ENCODE measurements at places on chromosomes 7 and 10.

- no peak for DNase-seq
Observed at GRCh38 chr7:37741776-37742175, 58.2 kb downstream of the GPR141 start.

DNA sequence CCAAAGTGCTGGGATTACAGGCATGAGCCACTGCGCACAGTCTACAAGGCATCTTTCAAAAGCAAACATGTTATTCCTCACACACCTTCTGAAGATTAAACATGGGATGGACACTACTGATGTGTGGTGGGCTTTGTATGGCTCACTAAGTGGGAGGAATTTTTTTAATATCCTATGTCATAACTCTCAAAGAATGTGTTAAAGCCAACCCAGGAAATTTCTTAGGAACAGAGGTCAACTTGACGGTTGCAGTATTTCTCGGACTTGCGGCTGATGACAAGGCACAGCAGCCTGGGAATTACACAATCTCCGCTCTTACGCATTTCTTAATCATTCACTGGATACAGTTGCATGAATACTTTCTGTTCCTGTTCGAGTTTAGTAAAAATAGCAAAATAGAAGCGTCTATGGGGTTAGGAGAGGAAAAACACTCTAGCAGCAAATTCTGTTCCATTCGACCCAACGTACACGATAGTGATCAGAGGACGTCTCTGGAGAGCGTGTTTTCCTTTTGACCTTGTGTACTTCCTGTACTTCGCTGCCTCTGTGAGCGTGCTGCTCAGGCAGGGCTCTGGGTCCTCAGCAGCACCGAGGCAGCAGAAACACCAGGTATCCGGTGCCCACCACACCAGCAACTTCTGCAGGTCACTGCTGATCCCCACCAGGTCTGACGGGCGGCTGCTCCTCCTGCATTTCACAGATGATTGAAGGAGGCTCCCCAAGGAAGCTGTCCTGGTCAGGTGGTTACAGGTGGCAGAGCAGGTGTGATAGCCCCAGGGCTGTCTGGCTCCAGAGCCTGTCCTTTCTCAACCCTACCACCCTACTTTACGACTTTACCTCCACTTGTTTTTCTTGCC is 26.4 kb upstream of the SRGN start:
- DNase-seq: peak; percentile 97

DNA sequence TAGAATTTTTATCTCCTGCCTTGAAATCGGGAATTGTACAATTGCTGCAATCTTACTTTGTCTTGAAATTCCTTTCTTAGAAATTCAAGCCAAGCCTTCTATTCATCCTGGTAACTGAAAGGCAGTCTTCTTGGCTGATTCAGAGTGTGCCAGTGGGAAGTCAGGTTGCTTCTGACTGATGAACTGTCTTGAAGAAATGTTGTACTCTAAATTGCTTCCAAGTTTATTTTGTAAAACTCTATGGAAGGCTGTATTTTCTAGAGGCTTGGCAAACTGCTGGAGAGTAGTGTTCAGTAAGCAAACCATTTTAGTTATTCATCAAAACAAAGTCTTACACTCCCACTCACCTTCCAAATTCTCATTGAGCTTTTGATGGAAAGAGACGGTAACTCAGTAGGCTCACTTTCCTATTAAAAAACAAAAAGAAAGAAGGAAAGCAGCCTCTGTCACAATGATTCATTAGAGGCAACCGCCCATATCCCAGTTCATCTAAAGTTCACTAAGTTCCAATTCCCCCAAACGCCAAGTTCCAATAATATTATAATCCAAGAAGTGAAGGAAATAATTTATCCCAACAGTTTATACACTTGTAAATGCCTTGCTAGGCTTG is 187.9 kb upstream of the MALRD1 start:
- no peak for DNase-seq

DNA sequence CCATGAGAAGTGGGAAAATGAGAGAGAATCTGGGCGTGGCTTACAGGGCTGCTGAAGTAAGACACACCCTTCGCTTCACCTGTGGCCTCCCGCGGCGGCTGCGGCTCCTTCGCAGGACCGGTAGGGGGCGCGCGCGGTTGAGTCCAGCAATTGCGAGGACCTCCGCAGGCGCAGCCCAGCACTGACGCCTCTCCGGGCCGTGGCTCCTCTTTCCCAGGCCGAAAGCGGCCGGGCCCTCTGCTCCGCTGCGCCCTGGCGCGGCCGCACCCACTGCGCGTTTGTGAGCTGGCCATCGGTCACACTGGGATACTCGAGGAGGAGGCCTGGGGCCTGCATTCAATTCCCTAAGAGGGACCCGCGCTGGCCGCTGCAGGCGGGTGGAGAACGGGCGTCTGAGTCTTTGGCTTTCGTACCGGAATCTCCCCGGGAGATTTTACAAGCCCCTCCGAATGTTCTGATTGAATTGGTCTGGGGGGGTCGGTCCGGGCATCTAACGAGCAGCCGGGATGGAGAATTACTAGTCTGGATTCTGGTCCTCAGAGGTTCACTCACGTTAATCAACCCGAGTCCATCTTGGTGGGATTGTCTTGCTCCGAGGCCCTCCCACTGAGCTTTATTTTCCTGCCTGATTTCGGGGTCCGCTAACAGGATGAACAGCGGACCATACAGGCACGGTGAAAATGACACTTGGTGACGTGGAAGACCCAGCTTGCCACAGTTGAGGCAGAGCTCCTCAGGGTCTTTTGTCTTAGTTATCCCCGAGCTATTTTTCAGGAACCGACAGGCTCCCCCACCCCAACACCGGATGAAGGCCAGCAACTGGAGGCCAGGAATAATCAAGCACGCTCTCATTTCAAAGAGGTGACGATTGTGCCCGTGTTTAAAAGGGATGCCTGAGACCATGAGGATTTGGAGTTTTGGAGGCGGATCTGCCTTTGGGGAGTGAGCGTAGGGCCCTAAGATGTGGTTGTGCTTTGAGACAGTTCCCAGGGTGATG is at the start of gene LRRD1:
TSS of gene LRRD1 (minus strand) at position 215 of the 997 bp plus-strand sequence. CDS start 13,940 bp downstream, outside the sequence.
- peak; percentile 77 for DNase-seq

GRCh38 chr7:157386979-157387800 is 50.4 kb downstream of the DNAJB6 start:
- DNase-seq: peak; percentile 43

DNA sequence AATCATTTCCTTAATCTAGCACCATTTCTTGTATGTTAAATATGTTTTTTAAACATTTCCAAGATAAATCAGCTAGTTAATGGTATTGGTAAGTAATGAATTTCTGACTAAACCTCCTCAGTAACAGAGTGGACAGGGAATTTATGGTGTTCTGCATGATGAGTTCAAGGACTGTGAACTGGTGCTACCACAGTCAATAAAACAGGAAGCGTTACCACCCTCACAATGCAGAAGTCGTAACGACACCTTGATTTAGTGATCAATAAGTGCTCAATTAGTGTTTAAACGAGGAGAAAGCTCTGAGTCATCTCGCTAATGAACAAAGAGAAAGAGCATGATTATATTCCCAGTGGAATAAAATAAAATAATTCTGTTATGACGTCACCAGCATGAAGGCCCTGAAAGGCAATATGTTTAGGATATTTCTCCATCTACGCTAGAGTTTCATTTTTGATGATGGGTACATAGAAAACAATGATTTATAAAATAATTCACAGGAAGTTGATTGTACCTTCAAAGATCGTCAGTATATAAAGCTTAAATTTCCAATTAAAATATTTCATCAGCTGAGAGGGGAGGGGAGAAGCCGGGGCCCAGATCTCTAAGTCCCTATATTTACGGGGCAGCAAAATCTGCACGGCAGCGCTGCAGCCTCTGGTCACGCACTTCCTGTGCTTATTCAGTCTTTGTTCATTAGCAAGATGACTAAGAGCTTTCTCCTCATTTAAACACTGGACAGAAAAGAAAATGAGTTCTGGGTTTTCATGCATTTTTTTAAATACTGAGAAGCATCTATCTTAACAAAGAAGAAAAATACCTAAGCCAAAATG is 400.5 kb downstream of the PTPRN2 start:
- no peak for DNase-seq

DNA sequence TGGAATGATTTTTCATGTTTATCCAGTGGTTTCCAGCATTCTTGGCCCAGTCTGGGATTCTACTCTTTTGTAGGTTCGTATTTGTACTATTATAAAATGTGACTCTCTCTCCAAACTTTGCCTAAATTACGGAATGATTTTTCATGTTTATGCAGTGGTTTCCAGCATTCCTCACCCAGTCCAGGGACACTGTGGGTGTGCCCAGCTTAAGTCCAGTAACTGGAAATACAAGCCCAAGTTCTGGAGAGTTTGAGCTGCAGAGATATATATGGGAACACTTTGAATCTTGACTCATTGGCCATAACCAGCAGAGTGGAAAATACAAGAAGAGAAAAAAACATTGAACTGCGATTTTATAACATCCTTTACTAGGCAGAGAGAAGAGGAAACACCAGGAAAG is 5.9 kb upstream of the MAGI2 start:
- DNase-seq: no peak

DNA sequence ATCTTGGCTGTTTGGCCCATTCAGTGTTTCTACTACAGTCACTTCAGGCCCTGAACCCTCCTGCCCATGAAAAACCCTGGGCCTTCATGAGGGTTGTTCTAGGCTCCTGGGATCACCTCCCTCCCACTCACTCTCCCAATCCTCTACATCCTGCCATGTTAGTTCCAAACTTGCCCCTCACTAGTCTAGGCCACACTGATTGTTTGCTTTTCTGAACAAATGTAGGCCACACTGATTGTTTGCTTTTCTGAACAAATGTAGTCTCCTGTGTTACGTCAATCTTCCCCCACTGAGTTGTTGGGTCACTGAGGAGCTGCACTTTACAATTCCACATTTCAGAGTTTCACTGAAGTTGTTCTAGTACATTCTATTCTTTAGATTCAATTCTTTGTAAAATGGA is 5.3 kb upstream of the ALDH18A1 start:
- no peak for DNase-seq

- DNase-seq: no peak
Observed at GRCh38 chr10:7296648-7297047, 114.2 kb downstream of the SFMBT2 start.

DNA sequence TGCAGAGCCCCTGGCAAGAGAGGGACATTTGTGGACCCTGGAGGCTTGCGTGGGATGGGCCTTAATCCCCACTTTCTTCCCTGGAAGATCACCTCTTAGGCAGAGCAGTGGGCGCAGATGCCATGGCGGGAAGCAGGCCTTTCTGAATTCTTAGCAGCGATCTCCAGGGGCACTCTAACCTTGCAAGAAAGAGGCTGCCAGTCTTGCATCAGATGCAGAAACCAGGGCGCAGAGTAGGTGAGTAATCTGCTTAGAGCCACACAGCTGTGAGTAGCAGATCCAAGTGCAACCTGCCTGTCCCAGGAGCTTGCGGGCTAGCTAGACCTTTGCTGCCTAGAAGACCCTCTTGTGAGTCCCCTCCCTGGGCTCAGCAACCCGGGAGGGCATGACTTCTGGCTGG is 40.0 kb downstream of the KCTD7 start:
- no peak for DNase-seq

DNA sequence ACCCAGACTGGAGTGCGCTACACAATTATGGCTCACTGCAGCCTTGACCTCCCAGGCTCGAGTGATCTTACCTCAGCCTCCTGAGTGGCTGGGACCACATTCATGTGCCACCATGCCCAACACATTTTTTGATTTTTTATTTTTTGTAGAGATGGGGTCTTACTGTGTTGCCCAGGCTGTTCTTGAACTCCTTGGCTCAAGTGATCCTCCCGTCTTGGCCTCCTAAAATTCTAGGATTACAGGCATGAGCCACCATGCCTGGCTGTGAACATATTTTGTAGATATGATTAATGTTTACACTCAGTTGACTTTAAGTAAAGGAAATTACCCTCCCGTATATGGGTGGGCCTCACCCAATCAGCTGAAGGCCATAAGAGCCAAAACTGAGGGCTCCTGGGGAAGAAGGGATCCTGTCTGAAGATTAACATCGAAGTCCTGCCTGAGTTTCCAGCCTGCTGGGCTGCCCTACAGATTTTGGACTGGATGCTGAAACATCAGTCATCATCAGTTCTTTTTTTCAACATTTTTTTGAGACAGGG is 127.1 kb downstream of the ACTR3B start:
- DNase-seq: no peak

DNA sequence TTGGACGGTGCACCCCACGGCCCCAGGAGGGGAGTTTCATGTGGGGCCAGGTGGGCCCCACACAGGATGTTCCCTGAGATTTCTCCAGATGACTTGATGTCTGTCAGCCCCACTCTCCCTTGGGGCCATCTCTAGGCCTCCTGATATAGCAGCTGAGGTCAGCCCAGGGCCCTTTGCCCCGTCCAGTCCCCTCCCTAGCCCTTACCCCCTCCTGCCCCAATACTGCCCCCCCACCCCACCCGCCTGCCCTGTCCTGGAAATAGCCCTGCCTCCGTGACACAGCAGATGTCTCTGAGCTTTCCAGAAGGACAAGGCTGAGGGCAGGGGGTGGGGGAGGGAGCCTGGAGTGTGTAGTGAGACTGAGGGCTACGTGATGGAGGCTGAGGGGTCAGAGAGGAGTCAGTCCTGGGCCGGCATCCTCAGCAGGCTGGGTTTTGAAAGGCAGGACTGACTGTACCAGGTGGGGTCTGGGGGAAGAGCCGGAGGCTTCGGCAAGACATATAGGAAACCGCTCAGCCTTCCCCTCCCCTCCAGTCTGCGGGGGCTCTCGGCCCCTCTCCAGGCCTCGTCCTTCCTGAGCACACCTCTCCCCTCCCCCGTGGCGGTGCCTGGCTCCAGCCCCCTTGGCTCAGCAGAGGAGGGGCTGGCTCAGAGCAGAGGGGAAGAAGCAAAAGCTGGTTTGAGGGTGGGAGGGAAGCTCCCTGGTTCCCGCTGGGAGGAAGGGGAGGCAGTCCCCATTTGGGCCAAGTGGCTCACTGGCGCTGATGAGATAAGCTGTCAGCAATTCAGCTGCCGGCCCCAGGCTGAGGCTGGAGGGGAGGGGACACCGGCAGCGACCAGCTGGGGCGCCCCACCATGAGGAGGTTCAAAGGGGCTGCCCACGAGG is 2.0 kb downstream of the FLNC start:
- no peak for DNase-seq

DNA sequence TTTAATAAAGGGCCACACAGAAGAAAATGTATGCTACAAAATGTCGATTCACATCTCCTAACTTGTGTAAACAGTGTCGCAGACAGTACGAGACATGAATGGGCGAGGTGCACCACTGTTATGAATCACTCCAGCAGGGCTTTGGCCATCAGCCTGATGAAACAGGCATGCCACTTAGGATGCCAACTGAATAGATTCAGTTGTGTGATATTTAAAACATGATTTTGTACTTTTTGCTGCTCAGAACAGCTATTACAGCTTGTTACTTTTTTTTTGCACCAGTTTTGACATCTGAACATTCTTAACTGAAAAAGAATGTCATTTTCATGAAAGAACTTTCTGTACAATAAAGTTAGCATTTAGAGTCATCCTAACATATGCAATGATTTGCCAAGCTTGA is 138.1 kb downstream of the VTI1A start:
- peak; percentile 50 for DNase-seq

- DNase-seq: peak; percentile 74
Observed at GRCh38 chr10:50552308-50552707, 71.4 kb downstream of the SGMS1 start.

DNA sequence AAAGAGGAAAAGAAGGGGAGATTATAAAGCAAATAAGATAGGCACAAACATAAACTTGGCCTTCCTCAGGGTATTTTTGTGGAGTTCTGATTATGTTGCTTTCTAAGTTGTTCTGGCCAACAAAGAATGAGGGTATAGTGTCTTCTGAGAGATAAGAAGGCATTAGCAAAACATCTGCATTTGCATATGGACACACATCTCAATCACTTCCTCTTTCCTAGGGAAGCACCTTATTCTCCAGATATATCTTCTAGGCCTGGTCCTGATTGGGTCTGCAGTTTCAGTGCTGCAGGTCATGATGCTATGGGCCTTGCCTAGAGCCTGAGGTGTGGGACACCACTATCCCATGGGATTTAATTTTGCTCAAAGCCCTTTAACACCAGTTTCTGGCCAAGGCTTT is 308.8 kb upstream of the PHYHIPL start:
- DNase-seq: no peak

GRCh38 chr7:94561841-94562514 is 52.4 kb downstream of the CASD1 start:
- DNase-seq: no peak

Data from fibroblast of the conjunctiva (primary cell).